CD4-positive, alpha-beta T cell treated with Interleukin-2 at 100 ng/mL for 4 hours (primary cell): ENCODE measurements at places on chromosomes 7 and 10.

DNA sequence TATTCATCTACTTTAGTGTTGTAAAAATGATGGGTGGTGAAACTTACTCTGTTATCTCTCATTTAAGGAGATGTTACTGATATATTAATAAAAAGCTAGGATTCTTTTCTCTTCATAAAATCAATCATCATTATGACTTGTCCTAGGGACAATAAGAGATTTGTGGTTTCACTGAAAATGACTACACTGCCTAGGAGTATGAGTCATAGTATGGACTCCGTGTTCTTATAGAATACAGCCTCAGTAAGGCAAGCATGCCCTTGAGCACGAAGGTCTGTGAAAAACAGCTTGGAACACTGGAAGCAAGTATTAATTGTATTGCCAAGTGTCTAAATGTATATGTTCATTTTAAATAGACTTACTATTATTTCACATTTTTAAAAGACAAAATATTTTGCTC, 749.2 kb upstream of the PCDH15 start:
- DNase-seq = no peak

GRCh38 chr10:16910793-16911164, 93.6 kb upstream of the RSU1 start:
- peak; percentile 10 for DNase-seq

DNA sequence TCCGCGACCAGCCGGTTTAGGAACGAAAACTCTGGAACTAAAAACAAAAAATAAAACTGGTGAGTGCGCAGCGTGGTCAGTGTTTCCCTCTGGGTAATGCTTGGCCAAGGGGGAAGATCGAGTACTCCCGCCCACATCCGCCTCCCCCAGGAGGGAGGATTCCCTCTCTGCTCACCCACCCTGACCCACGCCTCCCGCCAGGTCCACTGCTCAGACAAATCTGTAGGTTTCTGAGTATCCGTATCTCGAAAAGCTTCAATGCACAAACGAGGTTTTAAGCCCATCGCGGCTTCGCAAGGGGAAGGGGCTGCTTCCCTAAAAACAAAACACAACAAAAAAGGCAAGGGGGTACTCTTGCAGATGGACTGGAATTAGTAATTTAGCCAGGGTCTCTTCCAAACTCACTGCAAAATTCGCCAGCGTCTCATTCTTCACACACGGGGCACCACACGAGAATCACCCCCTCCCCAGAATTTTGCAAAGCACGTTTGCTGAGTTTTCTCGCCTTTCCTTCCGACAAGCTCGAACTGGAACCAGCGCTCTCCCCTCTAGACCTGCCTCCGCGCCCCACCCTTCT, 75.2 kb downstream of the INSIG1 start:
- DNase-seq = no peak

DNA sequence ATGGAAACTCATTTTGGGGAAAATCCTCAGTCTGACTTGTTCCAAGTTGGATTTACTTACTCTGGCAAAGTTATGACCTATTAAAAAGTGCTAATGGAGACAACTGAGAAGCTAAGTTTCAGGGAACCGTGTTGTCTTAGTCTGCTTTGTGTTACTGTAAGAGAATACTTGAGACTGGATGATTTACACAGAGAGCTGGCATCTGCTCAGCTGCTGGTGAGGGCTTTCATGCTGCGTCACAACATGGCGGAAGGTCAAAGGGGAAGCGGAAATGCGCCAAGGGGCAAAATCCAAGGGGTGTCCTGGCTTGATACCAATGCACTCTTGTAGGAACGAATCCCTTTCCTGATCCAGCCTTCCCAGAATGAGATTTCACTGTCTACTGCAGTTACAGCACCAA, 46.4 kb downstream of the MTURN start:
- no peak for DNase-seq

GRCh38 chr10:85611093-85611740, 755.4 kb downstream of the GRID1 start:
- DNase-seq = no peak

DNA sequence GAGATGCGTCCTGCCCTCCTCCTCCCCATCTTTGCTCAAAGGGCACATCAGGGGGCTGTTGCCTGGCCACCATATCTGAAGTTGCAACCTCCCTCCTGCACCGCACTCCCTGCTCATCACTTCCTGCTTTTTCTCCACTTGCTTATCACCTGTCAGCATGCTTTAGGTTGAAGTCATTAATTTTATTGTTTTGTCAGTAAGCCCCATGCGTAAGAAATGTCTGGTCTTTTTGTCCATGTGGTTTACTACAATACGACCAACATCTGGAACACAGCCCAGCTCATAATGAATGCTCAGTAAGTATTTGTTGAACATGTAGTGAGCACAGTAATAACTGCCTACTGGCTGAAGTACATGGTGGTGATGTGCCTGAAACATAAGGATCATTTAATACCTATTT, 71.6 kb upstream of the GJD4 start:
- DNase-seq = no peak

GRCh38 chr7:100369105-100369504, 4.2 kb upstream of the PILRA start:
- peak; percentile 22 for DNase-seq

GRCh38 chr7:33500703-33501701, 371.6 kb downstream of the BBS9 start:
- DNase-seq = no peak

DNA sequence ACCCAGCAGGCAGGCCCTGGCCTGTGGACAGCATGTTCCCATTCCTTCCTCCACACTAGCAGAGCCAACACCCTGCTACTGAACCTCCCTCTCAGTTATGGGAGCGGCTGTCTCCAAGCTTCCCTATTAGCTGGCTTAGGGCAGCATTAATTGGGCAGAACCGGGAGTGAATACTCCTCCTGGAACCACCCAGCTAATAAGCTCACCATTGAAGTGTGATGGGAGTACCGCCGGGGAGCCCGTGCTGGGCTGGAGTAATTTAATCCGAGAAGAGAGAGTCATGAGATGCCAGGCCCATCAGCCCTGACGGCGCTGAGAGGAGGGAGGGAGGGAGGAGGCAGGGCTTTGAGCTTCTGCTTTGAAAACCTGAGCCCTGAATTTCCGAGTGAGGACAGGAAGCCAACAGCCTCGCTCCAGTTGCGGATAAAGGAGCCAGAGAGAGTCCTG, 31.8 kb upstream of the ELFN1 start:
- DNase-seq = no peak

DNA sequence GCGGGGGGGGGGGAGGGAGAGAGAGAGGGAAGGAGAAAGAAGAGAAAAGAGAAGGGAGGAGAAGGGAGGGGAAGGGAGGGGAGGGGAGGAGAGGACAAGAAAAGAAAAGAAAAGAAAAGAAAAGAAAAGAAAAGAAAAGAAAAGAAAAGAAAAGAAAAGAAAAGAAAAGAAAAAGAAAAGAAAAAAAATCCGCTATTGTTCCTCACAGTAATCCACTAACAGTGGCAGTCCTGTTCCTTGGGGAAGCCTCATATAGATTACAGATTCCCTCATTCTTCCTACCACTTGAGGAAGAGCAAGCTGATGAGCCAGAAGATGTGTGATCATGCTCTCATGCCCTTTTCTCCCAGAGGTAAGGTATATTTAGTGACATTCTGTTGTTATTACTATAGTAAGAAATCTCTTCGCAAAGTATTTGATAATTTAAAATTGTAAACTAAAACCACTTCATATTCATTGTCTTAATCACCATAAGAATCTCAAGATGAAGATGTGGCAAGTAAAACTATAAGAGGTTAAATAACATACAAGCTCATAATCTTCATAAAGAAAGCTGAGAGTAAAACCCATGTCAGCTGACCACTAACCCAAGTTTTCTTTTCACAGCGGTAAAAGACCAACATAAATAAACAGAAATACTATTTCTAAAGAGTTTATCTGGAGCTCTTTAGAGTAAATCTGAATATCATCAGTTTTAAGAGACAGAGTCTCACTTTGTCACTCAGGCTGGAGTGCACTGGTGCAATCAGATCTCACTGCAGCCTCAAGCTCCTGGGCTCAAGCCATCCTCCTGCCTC, 128.1 kb downstream of the JMJD1C start:
- no peak for DNase-seq

GRCh38 chr7:117839507-117839906, 33.7 kb downstream of the CTTNBP2 start:
- no peak for DNase-seq
